ENCODE measurements at places on chromosomes 1 and 21.

DNA sequence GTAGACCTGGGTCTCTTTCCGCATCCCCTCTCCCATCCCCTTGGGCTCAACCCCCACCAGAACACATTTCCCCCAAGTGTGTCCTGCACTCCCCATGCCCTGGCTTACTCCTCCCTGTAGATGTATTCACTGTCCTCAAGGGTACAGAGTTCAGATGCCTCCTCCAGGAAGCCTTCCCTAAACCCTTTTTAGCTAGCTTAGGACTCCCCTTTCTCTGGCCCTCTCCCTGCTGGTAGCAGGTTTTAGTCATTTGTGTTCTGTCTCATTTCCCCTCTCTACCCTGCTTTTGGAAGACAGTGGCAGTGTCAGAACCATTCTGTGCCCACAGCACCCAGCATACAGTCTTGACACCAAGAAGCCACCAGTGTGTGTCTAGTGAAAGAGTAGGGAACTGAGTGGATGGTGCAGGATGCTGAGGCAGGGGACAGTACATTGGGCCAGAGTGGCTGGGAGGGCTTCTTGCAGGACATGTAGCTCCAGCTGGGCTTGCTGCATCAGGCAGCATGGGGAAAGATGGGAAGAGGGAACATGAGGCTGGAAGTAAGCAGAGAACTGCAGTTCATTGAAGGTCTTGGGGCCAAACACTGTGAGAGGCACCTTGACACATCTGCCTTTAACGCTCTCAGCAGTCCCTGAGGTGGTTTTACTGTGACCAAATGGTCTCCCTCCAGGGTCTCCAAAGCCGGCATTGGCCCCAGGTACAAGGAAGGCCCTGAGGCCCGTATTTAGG, 2.5 kb downstream of the FOXO6 start:
- H3K4me1 ChIP-seq = peaks cover 49% of the 10 kb centered on the region
- no peak overlapping the region for H3K27ac ChIP-seq
- H3K27me3 ChIP-seq = peaks cover 18% of the 10 kb centered on the region
- DNase-seq = no peak

DNA sequence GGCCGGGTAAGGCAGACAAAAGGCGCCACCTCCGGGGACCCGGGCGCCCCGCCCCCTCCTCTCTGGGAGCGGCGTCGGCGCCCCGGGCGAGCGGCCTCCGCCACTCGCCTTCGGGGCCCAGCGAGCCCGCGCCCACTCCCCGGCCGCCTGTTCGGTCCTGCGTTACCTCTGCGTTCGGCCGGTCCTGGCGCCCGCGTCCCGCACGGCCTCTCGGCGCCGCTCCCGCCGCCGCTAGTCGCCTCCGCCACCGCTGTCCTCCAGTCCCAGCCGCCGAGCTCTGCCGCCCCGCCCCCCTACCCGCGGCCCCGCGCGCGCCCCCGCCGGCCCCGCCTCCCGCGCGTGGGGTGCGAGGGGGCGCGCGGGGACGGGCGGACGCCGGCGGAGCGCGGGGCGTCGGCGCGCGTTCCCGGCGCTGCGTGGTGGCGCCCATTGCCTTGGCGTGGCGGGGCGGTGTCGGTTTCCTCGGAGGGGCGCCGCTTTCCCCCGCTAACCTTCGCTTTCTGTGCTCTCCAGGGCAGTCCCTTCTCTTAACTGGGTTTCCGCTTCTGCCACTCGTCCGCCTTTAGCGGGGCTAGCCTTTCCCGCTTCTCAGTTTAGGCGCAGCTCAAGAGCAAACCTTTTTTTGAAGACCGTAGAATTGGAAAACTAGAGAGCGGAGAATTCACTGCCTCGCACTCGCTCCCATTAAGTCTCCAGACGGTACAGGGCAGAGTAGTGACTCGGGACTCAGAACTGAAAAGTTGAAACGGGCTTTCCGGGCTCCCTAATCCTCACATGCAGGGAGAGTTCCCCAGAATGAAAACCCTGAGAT, at the start of gene HP1BP3:
HP1BP3 (minus strand) TSS at position 279 of the 811 bp plus-strand sequence. CDS start 6,867 bp downstream, outside the sequence.
- peak; percentile 85 for DNase-seq
- H3K27ac ChIP-seq = peak within 1 kb of the TSS; percentile 91
- no peaks in the 10 kb centered on the region for H3K27me3 ChIP-seq

DNA sequence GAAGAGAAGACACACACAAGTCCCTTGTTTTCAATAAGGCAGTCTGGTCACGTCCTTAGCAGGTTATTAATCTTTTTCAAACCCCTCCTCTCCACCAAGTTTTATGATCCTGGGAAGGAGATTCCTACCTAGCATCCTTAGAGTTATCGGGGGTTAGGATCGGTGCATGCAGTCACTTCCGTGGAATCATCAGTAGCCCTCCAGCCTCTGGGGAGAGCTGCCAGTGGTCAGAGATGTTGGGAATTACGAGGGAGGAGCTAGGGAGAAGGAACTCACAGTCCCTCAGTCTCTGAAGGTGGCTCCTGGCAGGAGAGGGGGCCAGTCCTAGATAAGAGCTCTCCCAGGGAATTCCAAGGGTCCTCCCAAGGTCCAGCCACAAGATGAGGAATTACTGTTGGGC, 57.7 kb upstream of the ATP5PO start:
- no peaks in the 10 kb centered on the region for H3K27me3 ChIP-seq
- no peak for DNase-seq
- H3K4me1 ChIP-seq = peaks cover 65% of the 10 kb centered on the region
- peaks cover 38% of the 10 kb centered on the region for H3K36me3 ChIP-seq

DNA sequence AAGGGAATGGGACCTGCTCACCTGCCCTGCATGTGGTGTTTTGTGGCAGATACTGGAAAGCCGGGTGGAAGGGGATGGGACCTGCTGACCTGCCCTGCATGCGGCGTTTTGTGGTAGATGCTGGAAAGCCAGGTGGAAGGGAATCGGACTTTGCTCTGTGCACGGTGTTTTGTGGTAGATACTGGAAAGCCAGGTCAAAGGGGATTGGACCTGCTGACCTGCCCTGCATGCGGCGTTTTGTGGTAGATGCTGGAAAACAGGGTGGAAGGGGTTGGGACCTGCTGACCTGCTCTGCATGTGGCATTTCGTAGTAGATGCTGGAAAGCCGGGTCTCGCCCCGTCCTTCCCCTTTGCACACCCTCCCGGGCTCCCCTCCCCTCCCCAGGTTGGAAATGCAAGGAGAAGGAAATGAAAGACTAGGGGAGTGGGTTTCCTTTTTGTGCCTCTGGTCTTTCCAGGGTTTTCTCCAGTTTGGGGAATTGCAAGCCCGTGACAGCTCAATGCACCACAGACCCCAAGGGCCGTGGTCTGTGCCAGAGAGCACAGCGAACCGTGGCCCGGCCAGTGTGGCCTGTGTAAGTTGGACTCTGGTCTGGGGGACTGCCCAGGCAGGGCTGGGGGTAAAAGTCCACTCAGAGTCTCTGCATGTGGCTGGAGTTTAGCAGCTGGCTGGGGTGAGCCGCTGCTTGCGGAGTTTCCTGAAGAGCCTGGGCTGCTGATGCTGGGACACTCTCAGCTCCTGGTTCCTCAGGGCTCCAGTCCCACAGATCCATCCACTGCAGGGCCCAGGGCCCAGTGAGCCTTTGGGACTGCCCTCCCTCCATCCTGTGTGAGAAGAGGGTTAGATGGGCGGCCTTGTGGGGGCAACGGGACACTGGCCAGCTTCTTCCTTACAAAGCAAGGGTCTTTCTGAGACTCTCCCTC, 105.5 kb downstream of the CRYAA start:
- no peaks in the 10 kb centered on the region for H3K27me3 ChIP-seq
- no peaks in the 10 kb centered on the region for H3K4me1 ChIP-seq
- no peak overlapping the region for H3K4me3 ChIP-seq
- H3K36me3 ChIP-seq = no peaks in the 10 kb centered on the region
- H3K27ac ChIP-seq = no peak overlapping the region
- no peak for DNase-seq

DNA sequence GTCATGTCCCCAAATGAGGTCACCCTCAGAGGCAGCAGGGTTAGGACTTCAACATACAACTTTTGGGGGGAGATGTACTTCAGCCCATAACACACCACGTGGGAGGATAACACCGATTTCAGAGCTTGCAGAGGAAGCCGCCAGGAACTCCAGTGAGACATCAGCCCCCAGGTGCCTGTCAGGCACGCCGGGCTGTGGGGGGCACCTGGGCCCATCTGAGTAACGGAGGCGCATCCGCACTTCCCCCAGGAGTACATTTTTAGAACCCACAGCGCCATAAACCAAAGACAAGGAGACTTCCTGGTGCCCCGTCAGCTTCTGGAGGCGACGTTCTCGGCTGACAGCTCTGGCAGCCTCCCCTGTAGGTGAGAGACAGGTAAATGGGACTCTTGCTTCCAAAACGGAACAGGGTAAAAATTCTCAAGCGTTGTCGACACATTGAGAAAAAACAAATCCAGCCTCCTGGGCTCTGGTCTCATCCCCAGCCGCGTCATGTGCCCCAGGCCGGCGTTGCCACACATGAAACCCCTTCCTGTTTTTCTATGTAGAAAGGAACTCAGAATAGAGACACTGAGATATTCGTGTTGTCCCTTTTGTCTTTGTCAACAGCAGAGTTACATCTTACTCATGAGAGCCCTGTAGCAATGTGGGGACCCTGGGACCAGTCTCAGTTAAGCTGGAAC, 93.3 kb downstream of the PDE9A start:
- H3K27me3 ChIP-seq = no peaks in the 10 kb centered on the region
- no peak overlapping the region for H3K4me3 ChIP-seq
- H3K4me1 ChIP-seq = no peaks in the 10 kb centered on the region
- H3K27ac ChIP-seq = no peak overlapping the region

DNA sequence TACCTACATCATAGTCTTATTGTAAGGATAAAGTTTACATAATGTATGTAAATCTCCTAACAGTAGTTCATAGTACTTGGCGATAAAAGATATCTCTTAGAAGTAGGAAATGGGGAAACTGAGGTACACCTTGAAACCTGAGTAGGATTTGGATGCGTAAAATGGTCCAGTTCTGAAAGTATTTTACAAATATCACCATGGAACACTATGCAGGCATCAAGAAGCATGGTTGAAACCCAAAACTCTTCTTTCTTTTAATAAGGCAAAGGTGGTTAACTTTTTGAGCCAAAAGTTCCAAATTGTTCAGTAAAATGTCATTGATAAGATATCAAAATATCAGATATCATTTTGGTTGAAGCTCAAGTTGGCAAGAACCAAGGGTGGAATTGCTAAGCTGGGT, 46.0 kb downstream of the ROR1 start:
- no peaks in the 10 kb centered on the region for H3K4me1 ChIP-seq
- H3K36me3 ChIP-seq = no peaks in the 10 kb centered on the region
- DNase-seq = no peak
- no peak overlapping the region for H3K4me3 ChIP-seq

GRCh38 chr1:214422137-214422671, 129.2 kb downstream of the PTPN14 start:
- no peak overlapping the region for H3K27ac ChIP-seq
- no peak for DNase-seq
- peaks cover 13% of the 10 kb centered on the region for H3K4me1 ChIP-seq
- H3K27me3 ChIP-seq = no peaks in the 10 kb centered on the region
- H3K4me3 ChIP-seq = no peak overlapping the region
- no peaks in the 10 kb centered on the region for H3K36me3 ChIP-seq

GRCh38 chr1:240758296-240758695, 146.3 kb upstream of the GREM2 start:
- H3K4me1 ChIP-seq = no peaks in the 10 kb centered on the region
- H3K36me3 ChIP-seq = no peaks in the 10 kb centered on the region
- H3K4me3 ChIP-seq = no peak overlapping the region
- H3K27me3 ChIP-seq = no peaks in the 10 kb centered on the region
- DNase-seq = no peak

DNA sequence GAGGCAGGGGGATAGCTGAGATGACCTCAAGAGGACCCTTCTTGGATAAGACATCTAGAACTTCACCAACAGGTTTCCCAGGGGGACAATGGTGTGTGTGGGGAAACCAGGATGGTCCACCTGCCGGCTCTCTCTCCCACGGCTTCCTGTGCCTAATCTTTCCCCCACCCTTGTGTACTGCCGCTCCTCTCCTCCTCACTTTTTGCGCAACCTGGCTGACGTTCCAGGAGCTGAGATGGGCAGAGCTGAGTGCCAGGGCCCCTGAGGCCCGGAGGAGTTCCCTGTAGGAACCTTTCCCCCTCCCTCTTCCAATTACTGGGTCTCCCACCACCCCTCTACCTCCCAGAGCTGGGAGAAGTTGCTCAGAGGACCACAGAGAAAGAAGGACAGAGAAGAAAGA, 6.9 kb downstream of the SLC26A9 start:
- no peaks in the 10 kb centered on the region for H3K4me1 ChIP-seq
- H3K27me3 ChIP-seq = peaks cover 26% of the 10 kb centered on the region
- no peak overlapping the region for H3K4me3 ChIP-seq
- DNase-seq = no peak
- H3K27ac ChIP-seq = no peak overlapping the region

DNA sequence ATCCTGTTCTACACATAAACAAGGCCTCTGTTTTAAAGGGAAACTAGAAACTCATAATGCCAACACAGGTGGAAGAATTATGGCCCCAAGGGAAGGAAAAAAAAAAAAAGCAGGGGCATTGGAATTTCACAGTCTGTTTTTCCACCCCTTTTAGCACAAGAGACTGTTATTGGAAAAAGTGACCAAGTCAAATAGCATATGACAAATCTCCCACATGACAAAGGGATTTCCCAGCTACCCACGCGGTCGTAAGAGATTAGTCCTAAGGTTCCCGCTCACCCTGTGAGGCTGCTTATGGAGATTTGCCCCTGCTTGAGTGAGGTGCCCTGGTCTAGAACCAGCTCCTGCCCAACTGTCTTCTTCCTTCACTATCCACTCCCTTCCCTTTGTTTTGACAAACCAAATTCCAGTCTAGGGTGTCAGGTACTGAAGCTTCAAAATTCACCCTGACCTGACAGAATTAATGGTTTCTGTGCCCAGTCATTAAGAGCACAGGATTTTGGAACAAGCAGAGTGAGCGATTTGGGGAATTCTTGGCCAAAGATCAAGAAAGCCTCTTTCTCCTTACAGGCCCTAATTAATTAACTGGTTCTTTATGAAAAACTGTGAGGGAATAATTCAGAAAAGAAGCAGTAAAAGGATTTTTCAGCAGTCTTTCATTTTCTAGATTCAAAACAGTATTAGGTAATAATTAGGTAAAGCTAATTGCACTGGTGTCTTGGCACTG, 107.3 kb downstream of the NMNAT2 start:
- no peak overlapping the region for H3K4me3 ChIP-seq
- DNase-seq = no peak
- no peak overlapping the region for H3K27ac ChIP-seq
- no peaks in the 10 kb centered on the region for H3K36me3 ChIP-seq
- peaks cover 5% of the 10 kb centered on the region for H3K27me3 ChIP-seq

DNA sequence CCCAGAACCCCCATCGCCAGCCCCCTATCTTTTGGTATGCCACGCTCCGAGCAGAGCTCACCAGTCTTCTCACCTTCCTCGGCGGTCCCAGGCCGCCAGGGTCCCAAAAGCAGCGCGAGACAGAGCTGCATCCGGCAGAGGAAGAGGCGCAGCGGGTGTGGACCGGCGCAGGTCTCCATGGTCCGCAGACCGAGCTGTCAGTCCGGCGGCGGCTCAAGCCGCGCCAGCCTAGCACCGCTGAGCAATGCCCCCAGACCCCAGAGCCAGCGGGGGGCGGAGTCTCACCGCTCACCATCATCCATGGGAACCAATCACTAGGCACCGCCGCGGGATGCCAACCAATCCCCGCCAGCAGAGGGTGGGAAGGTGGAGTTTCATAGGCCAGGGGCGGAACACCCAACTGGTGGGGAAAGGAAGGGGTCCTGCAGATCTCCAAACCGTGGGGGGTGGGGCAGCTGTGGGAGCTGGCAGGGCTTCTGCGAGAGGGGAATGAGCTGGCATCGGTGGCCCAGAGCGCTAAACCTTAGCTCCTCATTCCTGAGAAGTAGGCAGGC, at the start of gene EPHA10:
EPHA10 (minus strand) TSS at position 233 of the 554 bp plus-strand sequence; CDS start at position 179, 54 bp downstream.
- no peaks in the 10 kb centered on the region for H3K4me1 ChIP-seq
- no peak for DNase-seq
- H3K27me3 ChIP-seq = peaks cover 8% of the 10 kb centered on the region
- H3K27ac ChIP-seq = no peak within 1 kb of the TSS

- H3K36me3 ChIP-seq = peaks cover 88% of the 10 kb centered on the region
- H3K4me3 ChIP-seq = no peak overlapping the region
- no peak overlapping the region for H3K27ac ChIP-seq
- no peaks in the 10 kb centered on the region for H3K27me3 ChIP-seq
- H3K4me1 ChIP-seq = no peaks in the 10 kb centered on the region
Observed at GRCh38 chr1:53783056-53783455, 44.1 kb upstream of the GLIS1 start.
